ENCODE measurements at places on chromosomes 1 and 21.

- DNase-seq: no peak
Measured at GRCh38 chr1:94298861-94299260, 61.5 kb upstream of the ARHGAP29 start.

GRCh38 chr1:93707956-93708355, 26.3 kb upstream of the BCAR3 start:
- no peak for DNase-seq

DNA sequence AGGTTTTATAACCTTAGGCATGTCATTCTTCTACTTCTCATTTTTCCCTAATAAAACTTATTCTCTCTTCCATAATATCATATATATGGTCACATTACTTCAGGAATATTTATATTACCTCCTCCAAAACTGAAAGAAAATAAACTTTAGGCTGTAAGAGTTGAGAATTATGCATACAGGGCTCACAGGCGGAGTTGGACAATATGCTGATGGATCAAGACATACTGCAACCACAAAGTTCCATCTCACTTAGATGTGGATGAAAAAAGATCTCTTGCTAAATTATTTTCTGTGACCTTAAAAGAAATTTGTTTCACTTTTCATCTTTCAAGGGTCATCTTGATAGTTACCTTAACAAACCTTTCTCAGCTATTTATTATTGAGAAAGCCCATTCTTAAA, 152.6 kb upstream of the PDE4B start:
- no peak for DNase-seq

GRCh38 chr1:156162430-156163037, 9.1 kb downstream of the SEMA4A start:
- no peak for DNase-seq

- DNase-seq: no peak
Measured at GRCh38 chr1:23594927-23595353, 35.6 kb upstream of the ID3 start.

DNA sequence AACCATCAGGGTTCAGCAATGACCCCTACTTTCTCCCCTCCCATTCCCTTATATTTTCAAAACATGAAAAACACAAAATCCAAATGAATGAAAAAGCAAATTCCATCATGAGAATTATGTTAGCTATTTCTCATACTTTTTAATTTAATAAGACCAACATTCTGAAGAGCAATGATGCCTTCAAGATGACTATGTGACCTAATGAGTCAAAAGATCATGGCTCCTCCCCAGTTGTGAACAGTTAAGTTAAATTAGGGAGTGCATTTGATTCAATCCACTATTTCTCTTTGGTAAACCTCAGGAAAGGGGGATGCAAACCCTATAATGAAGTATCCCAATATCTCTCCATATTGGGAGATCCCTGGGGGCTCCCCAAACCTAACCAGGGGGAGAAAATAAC, 36.5 kb downstream of the PUM1 start:
- DNase-seq: no peak

DNA sequence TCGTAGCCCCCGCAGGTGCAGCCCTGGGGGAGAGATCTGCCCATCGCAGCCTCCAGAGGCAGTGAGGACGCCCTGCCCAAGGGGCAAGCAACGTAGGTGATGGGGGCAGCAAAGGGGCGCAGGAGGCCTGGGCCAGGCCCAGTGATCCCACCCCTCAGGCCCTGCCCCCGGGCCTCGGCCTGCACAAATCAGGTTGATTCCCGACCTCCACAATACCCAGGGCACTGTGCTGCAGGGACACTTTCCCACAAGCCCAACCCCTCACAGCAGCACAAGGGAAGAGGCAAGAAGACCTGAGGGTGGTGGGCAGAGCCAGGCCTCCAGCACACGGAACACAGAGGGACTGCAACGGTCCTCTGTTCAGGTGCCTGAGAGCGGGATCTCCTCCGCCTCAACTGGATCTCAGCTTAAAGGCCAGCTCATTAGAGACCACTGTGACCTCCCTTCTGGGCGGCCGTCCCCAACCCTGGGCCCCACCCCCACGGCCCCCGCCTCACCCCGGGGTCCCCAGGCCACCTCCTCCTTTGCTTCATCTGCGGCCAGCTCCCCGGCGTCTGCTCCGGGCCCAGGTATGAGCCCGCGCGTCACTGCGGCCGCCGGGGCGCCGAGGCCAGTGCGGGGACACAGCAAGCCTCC, 812 bp upstream of the ARF1 start:
- DNase-seq: no peak

GRCh38 chr1:8555582-8555981, 237.7 kb downstream of the SLC45A1 start:
- DNase-seq: no peak

DNA sequence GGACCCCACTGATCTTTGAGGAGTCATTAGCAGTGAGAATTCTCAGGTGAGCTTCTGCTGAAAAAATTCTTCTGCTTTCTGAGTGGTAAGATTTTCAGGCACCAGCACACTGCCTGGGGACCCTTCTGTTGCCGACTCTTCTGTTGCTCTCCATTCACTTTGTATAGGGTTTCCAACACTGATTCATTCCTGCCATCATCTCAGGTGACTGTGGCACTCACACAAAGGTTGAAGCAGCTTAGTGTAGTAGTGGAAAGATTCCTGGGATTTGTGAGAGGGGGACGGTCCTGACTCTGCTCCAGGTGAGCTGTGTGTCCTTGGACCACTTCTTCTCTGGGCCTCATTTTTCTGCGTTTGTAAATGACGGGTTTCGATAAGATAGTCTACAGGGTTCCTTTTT, 9.4 kb downstream of the UTP11 start:
- DNase-seq: no peak

DNA sequence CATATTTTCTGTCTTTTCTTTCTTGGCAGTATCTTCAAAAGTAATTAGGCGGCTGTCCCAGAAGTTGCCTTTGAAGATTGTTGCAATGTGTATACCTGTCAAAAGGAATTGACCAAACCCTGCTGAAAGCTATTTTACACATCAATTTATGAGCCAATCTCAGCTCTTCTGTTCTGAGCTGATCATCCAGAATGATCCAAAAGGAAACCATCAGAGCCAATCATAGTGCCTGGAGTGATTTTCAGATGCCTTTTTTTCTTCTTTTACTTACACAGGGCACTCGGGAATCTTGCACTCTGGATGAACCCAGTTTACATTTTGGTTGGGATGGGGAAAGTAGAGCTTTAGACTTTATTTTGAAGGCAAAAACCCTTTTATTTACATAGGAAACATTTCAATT, 21.8 kb upstream of the APOBEC4 start:
- DNase-seq: no peak

GRCh38 chr1:6445062-6445763, 20.6 kb downstream of the ESPN start:
- DNase-seq: peak; percentile 43

GRCh38 chr1:241997401-241997998, 1.4 kb downstream of the MAP1LC3C start:
- DNase-seq: no peak

DNA sequence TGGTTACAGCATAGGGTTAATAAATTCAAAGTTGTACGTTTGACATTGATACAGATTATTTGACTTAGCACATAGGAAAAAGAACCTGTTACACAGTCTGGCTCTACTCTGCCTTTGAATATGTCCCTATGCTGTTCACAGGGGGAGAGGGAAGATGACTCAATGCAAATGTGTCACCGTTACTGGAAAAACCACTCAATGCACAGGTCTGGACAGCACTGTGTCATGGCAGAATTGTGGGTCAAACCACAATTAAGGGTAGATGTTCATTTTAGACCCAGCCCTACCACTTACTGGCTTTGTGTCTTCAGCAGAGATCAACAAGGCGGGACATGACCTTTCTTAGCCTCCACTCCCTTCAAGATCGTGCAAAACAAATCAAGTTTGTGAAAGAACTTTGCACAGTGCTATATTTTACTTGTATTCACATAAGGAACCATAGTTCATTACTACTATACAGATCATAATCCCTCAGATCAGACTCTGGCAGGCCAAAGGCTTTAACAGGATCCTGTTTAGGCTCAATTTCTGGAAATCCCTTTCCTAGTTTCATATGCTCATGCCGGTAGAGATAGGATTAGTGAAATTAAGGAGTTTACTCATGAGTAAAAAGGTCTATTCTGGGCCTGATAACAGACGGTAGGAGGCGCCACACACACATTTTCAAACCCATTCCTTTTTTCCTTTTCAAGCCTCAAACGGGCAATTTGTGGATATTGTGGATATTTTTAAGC, 22.1 kb downstream of the EIF2D start:
- no peak for DNase-seq

- DNase-seq: no peak
Measured at GRCh38 chr1:204894031-204894430, 23.4 kb downstream of the NFASC start.

DNA sequence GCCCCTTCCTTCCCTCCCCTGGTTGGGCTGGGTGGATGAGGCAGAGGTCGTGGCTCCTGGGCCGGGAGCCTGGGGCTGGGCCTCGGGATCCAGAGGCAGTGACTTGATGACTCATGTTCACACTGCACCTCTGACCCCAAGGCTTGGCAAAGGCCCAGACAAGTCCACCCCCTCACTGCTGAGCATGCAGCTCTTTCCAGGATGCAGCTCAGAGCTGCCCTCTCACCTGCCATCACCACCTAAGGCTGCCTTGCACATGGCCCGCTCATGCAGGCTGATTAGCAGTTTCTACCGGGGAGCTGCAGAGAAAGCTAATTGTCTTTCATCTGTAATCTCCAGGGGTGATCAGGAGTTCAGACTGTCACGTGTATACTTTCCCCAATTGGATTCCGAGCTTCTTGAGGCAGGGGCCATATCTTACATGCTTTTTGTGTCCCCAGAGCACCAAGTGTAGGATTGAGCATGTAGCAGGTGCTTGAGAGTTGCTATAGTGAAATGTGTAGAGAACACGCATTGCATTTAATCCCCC, 62.1 kb downstream of the LRRN2 start:
- DNase-seq: no peak

DNA sequence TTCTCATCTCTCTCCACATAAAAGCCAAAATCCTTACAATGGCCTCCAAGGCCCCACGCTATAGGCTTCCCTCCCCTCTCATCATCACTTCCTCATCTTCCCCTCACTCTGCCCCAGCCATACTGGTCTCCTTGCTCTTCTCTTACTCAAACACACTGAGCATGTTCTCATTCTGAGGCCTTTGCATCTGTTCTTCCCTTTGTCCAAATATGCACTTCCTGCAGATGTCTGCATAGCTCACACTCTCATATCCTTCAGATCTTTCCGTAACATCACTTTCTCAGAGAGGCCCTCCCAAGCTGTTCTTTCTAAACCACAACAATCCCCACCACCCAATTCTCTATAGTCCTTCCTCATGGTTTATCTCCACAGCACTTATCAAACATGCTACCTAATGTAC, 284.1 kb downstream of the HHIPL2 start:
- peak; percentile 42 for DNase-seq

GRCh38 chr1:41424581-41425118, 59.8 kb downstream of the EDN2 start:
- DNase-seq: no peak

- DNase-seq: no peak
Measured at GRCh38 chr1:114015075-114015474, 35.8 kb downstream of the OLFML3 start.

DNA sequence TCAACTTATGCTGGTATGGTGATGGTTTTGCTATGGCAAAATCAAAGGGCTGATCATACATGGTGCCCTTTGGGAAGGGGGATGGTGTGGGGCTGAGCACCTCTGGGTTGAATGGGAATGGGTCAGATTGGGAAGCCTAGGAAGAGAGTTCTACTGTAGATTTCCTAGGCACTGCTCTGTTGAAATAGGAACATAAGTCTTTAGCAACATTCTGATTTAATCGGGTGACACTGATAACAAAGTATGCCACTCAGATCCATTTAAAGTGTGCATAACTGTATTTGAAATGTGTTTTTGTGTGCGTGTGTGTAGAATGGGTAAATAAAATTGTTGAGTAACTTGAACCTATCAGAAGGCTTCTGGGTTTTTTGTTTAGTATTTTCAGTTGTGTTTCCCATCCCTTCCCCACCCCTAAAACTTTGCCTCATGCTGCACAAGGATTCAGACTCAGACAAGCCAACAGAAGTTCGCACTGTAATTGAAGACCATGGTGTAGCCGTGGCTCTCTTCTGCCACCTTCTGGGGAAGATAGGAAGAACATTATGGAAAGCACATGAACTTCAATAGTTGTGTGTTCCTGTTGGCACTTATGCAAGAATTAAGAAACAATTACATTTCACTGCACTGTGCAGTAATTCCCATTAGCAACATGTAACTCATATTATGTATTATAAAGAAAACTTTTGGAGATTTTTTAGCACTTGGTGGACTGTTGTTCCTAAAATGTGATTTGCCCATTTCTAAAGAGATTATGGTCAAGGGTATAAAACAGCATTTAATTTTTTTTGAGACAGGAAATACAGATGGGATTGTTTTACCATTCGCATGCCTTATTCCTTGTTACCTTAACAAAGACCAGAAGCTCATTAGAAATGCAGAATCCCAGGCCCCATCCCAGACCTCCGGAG, 10.9 kb upstream of the C4BPB start:
- peak; percentile 85 for DNase-seq

DNA sequence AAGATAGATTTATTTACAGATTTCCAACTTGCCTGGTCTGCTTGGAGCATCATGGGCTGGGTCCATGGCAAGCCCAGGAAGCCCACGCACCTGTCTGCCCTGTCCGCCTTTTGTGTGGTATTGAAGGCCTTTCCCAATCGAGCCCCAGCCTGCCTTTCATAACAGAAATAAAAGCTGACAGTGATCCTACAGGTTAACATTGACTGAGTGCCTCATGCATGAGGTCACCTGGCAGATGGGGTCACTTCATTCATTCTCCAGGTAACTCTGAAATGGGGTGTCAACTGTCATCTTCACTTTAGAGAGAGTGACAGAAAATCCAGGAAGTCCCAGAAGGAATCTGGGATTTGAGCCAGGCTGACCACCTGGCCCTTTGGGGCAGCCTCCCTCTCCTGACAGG, 36.3 kb upstream of the CASZ1 start:
- DNase-seq: no peak

DNA sequence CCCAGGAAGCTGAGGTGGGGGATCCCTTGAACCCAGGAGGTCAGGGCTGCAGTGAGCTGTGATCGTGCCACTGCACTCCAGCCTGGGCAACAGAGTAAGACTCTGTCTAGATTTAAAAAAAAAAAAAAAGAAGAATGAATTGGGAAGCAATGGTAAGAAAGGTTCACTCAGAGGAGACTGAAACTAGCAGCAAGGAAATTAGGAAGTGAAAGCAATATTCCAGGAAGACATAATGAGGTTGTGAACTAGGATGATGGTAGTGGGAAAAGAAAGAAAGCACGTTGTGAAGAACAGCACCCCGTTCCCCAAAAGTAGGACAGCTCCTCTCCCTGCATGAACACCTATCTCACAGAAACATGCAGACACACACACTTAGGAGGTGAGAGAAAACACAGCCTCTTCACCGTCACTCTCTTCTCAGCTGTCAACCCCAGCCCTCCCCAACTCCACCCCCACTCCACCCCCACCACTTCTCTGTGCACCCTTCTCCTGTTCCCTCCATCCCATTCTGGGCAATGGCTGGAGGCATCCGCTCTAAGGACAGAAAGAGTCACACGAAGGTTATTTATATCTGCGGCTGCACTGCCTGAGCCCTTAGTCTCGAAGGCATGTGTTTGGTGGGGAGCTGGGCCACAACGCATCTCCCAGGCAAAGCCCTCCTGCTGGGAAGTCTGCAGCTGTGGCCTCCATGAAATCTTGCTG, 101.8 kb upstream of the LPGAT1 start:
- DNase-seq: no peak

- peak; percentile 62 for DNase-seq
Measured at GRCh38 chr21:41816583-41817165, 49.8 kb upstream of the RIPK4 start.

Data from naive thymus-derived CD4-positive, alpha-beta T cell (primary cell).